Large intestine (tissue), 12 donors: ENCODE measurements at places on chromosomes 6 and 20. TPM values are rescaled to one million over a fixed set of nuclear protein-coding genes. Genes with fewer than 3 reads are reported as not detected.

DNA sequence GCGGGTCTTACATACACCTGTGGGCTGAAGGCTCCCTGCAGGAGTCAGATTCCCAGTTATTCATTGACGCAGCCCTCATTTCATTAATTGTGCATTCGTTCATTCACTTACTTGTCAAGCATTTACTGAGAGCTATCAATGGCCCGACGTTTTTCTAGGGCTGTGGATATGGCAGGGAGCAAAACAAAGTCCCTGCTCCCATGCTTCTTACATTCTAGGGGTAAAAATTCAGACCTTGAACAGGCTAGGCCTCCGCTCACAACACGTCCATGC is 369 bp upstream of the NSFL1C start:
- no peak for DNase-seq

DNA sequence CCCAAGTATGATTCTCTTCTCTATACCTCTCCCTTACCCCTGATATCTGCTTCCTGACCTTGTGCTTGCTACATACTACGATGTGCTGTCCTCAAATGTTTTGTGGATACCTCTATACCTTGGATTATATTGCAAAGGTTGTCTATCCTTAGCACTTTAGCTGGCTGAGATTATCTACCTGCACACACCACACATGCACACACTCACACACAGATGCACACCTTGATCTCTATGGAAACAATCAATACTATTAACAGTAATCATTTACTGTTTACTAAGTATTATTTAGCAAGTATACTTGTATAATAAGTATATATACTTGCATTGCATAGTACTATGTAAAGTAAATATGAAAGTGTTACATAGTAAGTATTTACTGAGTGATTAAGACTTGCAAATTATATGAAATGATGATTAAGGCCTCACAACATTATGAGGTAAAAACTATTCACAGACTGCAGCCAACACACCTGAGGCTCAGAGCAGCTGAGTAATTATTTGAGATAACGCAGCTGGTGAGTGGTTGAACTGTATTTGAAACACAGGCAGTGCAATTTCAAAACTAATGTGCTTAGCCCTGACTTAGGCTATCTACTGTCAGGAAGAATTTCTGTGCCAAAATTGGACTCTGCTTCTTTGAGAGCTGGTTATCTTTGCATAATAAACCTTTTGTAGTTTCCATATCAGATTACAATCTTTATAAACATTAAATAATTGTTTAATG is 699.9 kb downstream of the FRK start:
- no peak for DNase-seq

- no peak for DNase-seq
Measured at GRCh38 chr6:41559655-41560427, 13.7 kb downstream of the FOXP4 start.

- no peak for DNase-seq
Measured at GRCh38 chr6:37171201-37171969, 1.4 kb downstream of the PIM1 start.

DNA sequence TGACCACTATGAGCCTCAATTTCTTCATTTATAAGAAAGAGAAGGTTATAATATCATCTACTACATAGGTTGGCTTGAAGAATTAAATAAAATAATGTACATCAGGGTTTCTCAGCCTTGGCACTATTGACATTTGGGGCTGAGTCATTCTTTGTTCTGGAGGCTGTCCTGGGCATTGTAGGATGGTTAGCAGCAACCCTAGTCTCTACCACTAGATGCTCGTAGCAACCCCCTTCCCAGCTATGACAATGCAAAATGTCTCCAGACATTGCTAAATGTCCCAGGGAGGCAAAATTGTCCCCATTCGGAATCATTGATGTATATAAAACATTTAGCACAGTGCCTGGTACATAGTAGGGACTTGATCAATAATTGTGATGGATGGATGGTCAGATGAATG is 152.1 kb downstream of the KHDC1L start:
- no peak for DNase-seq

GRCh38 chr20:15039088-15039752 is 701.8 kb upstream of the FLRT3 start:
- no peak for DNase-seq

DNA sequence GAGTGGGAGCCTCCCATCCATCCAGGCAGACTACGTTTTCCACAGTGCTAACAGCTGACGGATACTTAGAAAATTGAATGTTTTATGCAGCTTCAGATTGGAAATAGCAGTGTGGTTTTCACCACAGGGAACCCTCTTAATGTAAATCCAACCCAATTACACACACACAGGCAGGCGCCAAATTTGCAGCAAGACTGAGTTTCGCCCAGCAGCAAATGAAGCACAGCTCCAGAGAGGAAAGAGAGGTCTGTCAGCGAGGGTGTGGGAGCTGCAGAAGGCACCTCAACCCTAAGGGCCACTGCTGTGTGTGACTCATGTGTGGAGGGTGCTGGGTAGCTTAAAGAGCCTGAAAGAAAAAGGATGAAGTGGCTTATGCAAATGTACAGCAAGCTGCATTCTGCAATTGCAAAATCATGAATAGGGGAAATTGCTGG is 365.7 kb downstream of the MAFB start:
- no peak for DNase-seq

GRCh38 chr6:151112130-151112529 is 127.6 kb upstream of the AKAP12 start:
- DNase-seq = no peak

DNA sequence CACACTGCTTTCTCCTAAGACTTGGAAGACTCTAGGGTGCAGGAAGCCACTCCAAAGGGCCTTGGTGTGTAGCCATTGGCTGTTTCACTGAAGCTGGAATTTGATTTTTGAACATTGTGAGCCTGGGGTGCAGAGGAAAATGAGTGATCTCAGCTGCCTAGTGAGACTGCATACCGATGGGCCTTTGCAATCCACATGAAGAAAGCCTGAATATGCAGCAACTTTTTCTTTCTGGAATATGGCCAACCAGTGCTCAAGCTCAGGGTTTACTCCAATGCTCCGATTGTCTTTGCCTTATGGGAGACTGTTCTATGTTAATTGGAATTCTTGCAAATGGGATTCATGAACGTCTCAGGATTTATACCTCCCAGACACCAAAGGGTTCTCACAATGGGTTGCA is 242.6 kb downstream of the DOK5 start:
- no peak for DNase-seq

GRCh38 chr6:151452750-151453427 is 963 bp upstream of the RMND1 start:
- peak; percentile 33 for DNase-seq

Gene GNAS-AS1
- 0.40 TPM for polyA plus RNA-seq

Gene SPDEF
- 11.6 TPM for polyA plus RNA-seq

Gene E2F1
- polyA plus RNA-seq = 8.5 TPM

Gene LY6G6F
- polyA plus RNA-seq = 0.07 TPM

Gene BFSP1
- polyA plus RNA-seq = 1.1 TPM
